Stimulated activated CD4-positive, alpha-beta T cell treated with anti-CD3 and anti-CD28 coated beads, Interleukin-1b, Interleukin-23, amount 100 ng/mL, for 1 hour (primary cell): ENCODE measurements at places on chromosomes 3 and 15.

GRCh38 chr15:70179309-70179892, 81.7 kb upstream of the TLE3 start:
- DNase-seq = no peak

DNA sequence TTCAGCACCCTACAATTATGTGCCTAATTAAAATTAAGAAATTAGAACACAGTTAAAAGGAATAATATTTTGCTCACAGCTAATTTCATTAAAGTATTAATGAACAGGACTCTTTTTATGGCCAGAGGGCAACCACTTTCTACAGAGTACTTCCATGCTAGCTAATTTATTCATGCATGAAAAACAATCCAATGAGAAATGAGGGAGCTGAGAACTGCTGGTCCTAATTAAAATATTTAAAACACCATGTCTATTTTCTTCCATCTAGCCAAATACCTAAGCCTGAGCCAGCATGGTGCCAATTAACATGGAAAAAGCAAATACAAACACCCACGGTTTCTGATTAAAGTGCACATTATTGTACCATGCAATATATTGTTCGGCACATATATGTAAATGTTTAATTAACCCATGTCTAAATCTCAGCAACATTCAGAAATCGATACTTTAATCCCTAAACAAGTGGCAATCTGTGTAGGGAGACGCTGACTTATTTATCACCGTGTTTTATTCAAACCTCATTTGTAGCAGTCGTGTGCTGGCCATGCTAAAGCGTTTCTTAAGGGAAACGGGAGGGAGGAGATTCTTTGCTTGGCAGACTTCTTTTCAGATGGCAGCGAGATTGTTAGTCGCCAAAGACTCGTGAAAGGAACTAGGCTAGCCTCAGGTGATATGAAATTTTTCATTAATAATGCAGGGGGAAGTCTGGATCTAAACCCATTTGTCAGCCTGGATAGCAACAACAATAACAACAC, 193.5 kb downstream of the ANXA2 start:
- DNase-seq = no peak

- no peak for DNase-seq
Measured at GRCh38 chr3:36501616-36502015, 121.3 kb downstream of the STAC start.

DNA sequence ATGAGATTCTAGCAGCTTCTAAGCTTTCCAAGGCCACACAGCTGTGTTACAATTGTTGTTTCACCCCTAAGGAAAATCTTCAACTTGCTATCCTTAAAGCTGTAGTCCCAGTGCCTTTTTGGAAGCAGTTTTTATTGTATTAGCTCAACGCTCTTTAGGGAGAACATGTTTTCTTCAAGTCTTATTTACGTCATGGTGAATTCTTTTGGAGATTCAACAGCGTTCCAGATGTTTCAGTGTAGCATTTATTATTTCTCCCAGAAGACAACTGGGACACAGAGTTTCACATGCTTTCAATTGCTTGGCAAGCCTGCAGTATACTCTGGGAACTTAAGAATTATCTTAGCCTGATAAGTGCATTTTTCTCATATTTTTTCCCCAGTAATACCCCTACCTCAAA, 888.3 kb downstream of the PLOD2 start:
- no peak for DNase-seq

GRCh38 chr3:130737622-130738021, 9.0 kb downstream of the PIK3R4 start:
- no peak for DNase-seq

- no peak for DNase-seq
Measured at GRCh38 chr3:46361408-46362283, 7.7 kb downstream of the CCR2 start.

GRCh38 chr15:79410237-79410636, 21.9 kb upstream of the MINAR1 start:
- no peak for DNase-seq

DNA sequence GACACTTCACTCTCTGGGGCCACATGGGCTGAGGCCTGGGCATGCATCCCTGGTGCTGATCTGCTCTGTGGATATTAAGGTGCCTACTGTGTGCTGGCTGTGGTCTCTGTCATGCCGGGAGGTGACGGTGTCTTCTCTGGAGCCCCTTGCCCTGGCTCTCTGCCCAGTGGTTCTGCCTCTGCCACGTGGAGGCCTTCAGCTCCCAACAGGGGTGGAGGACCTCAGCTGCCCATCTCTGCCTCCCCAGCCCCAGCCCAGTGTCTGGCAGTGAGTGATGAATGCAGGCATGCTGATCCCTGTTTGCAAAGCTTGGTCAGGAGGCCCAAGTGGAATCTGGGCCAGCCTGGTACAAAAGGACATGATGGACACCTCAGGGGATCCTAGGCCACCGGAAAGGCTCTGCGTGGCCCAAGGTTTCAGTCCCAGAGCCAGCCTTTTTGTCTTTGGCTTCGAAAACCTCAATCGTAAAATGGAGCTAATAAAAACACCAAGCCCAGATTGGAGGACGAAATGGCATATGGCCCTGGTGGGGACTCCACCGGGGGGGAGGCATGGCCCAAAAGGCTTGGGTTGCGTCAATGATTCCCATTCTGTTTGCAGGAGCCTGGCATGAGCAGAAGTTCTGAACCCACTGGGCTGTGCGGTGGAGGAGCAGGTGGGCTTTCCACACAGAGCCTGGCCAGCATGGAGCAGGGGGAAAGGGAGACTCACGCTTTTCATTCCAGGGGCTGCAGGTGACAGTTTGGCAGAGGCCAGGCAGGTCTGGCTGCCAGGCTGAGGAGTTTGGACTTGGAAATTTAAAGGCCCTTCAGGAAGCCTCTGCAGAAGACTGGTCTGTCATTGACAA, 54.7 kb upstream of the KLF13 start:
- DNase-seq = no peak

- DNase-seq = no peak
Measured at GRCh38 chr15:56732135-56732885, 999 bp downstream of the ZNF280D start.

GRCh38 chr3:98903705-98904481, 2.4 kb upstream of the DCBLD2 start:
- no peak for DNase-seq
